ENCODE measurements at places on chromosomes 1 and 21. TPM values are rescaled to one million over a fixed set of nuclear protein-coding genes. Genes with fewer than 3 reads are reported as not detected.

DNA sequence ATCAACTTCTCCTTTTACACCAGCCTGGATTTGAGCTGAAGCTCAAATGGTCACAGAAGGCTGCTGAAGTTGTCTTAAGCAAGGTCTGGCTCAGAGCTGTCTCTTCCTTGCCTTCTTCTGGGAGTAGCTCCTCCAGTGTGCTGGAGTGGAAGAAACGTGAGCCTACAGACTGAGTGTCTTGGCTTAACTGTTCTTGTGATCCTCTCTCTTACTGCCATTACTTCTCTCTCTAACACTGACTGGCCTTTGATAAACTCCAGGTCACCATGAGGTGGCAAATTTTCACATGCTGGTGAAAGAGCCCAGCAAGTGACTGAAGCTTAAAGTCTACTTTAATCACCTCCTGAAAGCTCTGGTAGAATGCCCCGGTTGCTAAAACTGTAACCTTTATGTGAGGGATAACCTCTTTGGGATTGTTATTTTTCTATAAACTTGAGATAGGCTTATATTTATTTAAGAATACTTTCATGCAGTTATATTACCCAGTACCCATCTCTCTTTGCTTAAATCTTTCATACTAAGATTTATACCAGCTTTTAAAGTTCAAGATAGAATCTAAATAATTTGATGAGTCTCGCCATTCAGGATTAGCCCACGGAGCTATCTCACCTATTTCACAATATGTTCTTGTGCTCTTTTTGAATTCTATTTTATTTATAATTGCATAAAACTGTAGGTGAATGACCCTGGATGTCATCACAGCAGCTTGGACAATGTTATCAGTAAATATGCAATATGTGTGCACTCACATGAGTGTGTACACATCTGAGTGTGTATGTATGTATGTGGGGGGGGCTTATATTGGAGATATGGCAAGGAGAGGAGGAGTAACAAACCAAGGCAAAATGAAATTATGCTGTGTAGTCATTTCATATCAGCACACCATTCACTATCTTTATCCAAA is 924.0 kb downstream of the LTN1 start:
- DNase-seq: no peak

- no peak for DNase-seq
Observed at GRCh38 chr1:174116042-174116441, 43.3 kb upstream of the RABGAP1L start.

GRCh38 chr1:53197291-53198200 is 922 bp downstream of the CPT2 start:
- DNase-seq: no peak

DNA sequence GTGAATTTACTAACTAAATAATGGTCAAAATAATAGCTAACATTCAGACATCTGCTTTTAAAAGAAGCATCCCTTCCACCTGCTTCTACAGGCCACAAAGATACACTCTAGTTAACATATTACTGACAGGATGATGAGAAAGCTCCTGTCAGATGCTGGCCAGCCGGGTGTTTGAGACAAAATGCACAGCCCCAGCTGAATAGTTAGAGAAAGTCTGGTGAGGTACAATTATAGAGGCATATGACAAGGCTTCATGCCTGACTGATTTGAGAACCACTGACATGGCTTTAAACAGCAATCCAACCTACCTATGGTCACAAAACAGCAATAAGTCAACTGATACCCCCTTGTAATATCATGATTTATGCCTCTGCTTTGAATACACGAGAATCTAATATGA is 137.0 kb downstream of the DENND1B start:
- DNase-seq: no peak

DNA sequence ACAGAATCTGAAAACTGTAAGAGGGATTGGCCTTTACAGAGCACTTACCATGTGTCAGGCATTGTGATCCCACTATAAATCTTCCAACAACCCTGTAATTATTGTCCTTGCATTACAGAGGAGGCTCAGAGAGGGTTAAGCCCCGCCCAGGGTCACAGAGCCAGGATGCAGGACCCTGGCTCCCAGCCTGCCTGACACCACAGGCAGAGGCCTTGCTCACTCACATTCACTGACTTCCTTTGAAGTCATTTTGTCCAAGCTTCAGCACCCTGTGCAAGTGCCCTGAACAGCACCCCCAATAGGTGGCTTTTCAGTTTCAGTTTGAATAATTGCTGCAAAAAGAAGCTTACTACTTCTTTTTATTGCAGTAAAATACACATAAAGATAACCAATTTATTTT is 256.8 kb upstream of the NFIA start:
- DNase-seq: no peak

KIRREL1 gene
- polyA plus RNA-seq: 171 TPM

GRCh38 chr1:67367370-67368045 is 59.8 kb downstream of the IL12RB2 start:
- no peak for DNase-seq

DNA sequence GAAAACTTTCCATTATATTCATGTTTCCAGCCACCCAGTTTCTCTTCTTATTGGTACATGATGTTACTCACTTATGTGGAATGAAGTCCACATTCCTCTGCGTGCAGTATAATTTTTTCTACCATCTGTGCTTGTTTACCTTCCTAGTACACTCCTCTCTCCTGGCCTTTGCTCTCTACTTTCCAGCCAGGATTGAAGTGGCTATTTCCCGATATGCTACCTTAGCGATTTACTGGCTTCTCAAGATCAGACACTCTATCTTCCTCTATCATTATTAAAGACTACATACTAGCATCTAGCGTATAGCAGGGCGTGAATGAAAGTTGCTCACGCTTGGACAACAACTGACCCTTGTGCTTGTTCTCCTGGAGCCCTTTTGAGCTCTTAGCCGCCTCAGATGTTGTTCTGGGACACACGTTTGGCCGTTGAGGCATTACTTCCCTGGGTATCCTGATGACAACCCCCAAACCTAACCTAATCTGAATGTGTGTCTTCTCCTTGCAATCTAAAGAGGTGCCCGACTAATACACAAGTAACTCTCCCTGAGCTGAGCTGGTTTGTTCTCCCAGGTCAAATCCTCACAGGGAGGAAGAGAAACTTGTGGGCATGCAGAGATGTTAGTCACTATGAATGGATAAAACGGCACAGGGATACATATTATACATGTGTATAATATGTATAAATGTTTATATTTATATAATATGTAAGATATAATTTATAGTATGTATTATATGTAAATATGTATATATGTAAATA is 13.4 kb upstream of the MTARC2 start:
- DNase-seq: no peak

GFI1 gene
- polyA plus RNA-seq: 0.40 TPM

GRCh38 chr1:97123717-97124431 is 402.3 kb downstream of the PTBP2 start:
- no peak for DNase-seq

- no peak for DNase-seq
Observed at GRCh38 chr1:64632936-64633335, 111.9 kb upstream of the RAVER2 start.

DNA sequence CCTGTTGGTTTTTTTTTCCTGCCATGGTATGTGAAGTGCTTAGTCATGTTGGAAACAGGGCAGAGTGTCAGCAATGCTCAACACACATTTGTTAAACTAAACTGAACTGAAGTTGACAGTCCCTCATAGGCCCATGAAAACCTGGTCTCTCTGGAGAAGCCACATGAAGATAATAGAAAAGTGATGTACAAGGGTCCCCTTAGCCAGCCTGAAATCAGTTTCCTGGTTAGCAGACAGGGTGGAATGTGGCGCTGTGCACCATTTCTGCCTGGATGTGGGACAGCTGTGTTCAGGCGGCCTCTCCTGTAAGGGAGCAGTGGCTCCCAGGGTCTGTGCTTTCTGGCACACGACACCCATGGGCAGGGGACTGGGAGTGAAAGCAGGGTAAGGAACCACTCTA is 9.9 kb upstream of the CHI3L1 start:
- DNase-seq: no peak

GRCh38 chr21:26956216-26956615 is 10.7 kb downstream of the ADAMTS5 start:
- DNase-seq: no peak

SLC1A7 gene
- polyA plus RNA-seq: not detected

TPRG1L gene
- polyA plus RNA-seq: 43.2 TPM

FAM78B gene
- 1.1 TPM for polyA plus RNA-seq

CATSPERE gene
- polyA plus RNA-seq: 1.5 TPM

LRRC38 gene
- 0.37 TPM for polyA plus RNA-seq

GRCh38 chr1:76160225-76160624 is 85.7 kb downstream of the ST6GALNAC3 start:
- DNase-seq: no peak

RNU1-2 gene
- polyA plus RNA-seq: 1.5 TPM

GRCh38 chr1:221693087-221693486 is 48.8 kb downstream of the DUSP10 start:
- DNase-seq: no peak

GRCh38 chr1:181159451-181160140 is 71.1 kb downstream of the IER5 start:
- DNase-seq: no peak

LAPTM5 gene
- polyA plus RNA-seq: 16.8 TPM

DNA sequence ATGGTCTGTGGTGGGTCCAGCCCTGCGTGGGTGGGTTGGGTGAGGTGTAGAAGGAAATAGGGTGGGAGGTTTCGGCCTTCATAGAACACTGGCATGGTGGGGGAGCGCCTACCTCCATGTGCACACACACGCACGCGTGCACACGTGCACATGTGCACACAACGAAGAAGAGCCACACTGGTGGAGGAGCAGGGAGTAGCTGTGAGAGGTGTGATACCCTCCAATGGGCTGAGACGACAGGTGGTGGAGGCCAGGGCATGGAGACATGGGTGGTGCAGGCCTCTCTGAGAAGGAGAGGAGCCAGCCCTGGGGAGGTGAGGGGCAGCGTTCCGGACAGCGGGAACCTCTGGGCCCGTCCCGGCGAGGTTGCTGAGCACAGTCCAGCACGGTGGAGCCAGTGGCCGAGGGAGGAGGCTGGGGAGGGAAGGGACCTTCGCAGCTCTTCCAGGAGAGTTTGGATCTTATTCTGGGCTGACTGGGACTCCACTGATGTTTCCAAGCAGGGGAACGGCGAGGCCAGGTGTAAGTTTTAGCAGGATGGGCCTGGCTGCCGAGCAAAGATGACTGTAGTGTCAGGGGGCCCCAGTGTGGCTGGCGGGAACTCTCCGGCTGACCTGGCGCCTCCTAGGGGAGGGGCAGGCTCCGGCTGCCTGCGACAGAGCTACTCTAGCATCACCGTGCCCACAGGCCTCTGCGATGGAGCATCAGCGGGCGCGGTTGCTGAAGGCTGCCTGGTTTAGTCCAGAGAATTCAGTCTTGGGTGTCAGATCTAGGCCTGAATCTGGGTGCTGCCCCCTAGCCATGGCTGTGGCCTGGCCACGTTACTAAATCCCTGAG is 107.2 kb downstream of the ARHGEF10L start:
- no peak for DNase-seq

DNA sequence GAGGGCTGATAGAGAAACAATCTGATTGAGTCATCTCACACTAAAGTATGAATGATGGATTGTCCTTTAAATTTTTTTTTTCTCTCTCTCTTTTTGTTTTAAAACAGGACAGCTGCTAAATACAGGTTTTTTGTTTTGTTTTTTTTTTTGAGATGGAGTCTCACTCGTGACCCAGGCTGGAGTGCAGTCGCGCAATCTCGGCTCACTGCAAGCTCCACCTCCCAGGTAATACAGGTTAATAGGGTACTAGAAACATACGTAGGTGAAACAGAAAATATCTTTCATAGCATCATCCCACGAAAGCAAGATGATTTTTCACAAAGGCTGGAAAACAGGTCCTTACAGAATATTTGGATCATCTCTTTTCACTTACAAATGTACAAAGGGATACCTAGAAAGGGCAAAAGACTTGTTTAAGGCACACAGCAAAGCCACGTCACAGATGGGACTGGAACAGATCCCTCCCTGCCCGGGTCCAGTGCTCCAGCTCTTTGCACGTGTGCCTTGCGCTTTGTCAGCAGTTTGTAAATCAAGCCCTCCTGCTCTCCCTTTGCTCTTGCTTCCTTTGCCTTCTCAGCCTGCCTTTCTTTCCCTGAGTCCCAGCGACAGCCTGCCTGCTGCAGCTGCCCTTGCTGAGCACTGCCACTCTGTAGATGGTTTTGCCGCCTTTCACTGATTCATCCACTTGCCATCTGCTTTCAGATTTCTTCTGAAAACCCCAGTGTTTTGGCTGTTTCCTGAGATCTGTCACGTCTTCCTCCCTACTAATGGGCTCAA is 171.3 kb upstream of the BEND5 start:
- no peak for DNase-seq

GRCh38 chr1:87717157-87717670 is 388.5 kb downstream of the LMO4 start:
- no peak for DNase-seq

- no peak for DNase-seq
Observed at GRCh38 chr1:41500378-41500777, 15.9 kb upstream of the EDN2 start.
